ENCODE measurements at places on chromosomes 1 and 21. TPM values are rescaled to one million over a fixed set of nuclear protein-coding genes. Genes with fewer than 3 reads are reported as not detected.

GRCh38 chr1:34444516-34444915, 267.8 kb downstream of the C1orf94 start:
- DNase-seq = no peak

S100A7 gene
- not detected for total RNA-seq

- no peak for DNase-seq
These were observed 51.3 kb downstream of the HLCS start for GRCh38 chr21:36915014-36915695.

H3-3A gene
- 603 TPM for total RNA-seq

DNA sequence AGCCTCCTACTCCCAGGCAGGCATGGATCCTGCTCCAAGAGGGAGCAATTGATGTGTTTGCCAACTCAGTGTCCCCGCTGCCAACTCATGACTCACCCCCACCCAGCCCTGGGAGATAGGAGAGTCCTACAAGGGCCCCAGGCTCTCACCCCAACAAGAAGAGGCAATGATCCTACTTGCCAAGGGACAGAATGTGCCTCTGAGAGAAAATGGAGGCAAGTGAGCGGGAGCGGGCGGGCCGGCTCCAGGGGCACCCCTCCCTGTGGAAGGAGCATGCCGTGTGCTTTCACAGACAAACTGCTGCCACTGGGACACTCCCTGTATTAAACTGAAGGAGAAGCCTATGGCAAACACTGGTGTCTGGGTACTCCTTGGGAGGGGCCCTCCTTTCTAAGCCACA, 16.7 kb downstream of the PKP1 start:
- peak; percentile 78 for DNase-seq

DNA sequence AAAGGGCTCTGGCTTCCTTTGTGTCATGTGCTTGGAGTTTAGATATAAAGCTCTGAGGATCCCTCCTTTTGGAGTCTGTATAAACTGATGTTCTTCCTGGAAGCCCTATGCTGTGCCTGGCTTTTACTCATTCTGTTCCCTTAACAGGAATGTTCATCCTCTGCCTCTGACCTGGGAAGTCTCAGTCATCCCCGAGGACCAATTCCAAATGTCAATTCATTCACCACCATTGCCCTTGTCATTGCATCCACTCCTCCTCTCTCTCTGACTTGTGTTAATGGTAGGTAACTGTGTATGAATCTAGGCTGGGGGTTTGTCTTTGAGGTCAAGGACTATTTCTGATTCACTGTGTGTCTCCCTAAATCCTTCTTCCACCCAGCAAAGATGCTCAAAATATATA, 204.2 kb upstream of the CAMK1G start:
- DNase-seq = no peak

SPRR2B gene
- total RNA-seq = not detected

S100A8 gene
- total RNA-seq = 26.5 TPM
